ENCODE measurements at places on chromosomes 4 and X. TPM values are rescaled to one million over a fixed set of nuclear protein-coding genes. Genes with fewer than 3 reads are reported as not detected.

DNA sequence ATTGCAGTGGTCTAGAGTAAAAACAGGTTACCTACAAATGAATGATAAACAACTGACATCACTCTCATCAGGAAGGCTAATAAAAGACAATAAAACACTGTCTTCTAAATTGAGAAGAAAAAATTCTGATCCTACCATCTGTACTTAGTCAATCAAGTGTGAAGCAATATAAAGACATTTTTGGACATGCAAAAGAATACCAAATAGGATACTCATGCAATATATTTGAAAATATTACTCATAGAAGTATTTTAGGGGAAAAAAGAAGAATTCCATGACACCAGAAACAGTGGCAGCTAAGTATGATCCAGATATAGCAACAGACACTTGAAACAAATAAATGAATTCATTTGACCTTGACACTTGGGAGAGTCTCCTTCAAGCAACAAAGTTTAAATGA, 63.8 kb upstream of the FAM120C start:
- no peak for DNase-seq
- no peak overlapping the region for H3K27ac ChIP-seq
- H3K4me3 ChIP-seq, result no peak overlapping the region
- H3K36me3 ChIP-seq, result no peaks in the 10 kb centered on the region
- H3K4me1 ChIP-seq, result no peaks in the 10 kb centered on the region

- no peak overlapping the region for H3K4me3 ChIP-seq
- no peaks in the 10 kb centered on the region for H3K36me3 ChIP-seq
- no peaks in the 10 kb centered on the region for H3K27me3 ChIP-seq
- H3K27ac ChIP-seq, result no peak overlapping the region
These were observed 505.1 kb downstream of the PPARGC1A start for GRCh38 chr4:23384741-23385140.

DNA sequence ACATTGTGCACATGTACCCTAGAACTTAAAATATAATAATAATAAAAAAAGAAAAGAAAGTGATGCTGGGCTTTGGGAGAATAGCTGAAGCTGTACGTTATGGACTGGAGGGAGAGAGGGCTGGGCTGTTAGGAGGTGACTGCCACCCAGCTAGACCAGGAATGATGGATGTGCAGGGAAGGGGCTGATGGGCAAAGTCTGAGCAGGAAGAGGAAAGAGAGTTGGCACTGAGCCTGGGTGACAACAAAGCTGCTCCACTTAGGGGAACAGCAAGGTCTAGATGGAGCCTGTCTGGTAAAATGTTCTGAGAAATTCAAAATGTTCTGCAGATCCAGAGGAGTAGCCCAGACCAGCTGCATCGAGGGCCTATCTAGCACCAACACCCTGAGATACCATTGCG, 32.3 kb downstream of the MED28 start:
- no peaks in the 10 kb centered on the region for H3K36me3 ChIP-seq
- no peaks in the 10 kb centered on the region for H3K27me3 ChIP-seq
- H3K4me1 ChIP-seq, result no peaks in the 10 kb centered on the region
- no peak overlapping the region for H3K27ac ChIP-seq

GRCh38 chrX:56783450-56783831, 54.4 kb downstream of the NBDY start:
- no peak overlapping the region for H3K4me3 ChIP-seq
- H3K27ac ChIP-seq, result peak overlapping the region; percentile 63
- H3K36me3 ChIP-seq, result no peaks in the 10 kb centered on the region
- H3K27me3 ChIP-seq, result no peaks in the 10 kb centered on the region

The DUSP21 gene
- total RNA-seq, result not detected

DNA sequence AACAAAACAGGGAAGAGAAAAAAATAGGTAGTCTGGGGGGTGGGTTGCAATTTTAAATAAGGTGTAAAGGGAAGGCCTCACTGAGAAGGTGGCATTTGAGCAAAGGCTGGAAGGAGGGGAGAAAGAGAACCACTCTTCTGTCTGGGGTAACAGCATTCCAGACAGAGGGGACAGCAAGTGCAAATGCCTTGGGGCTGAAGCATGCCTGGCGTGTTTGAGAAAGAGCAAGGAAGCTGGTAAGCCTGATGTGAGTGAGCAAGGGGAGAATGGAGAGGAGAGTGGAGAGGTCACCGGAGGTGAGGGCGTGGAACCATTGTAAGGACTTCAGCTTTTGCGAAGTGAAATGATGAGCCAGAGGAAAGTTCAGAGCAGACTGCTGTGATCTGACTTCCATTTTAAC, 19.7 kb upstream of the DOCK11 start:
- H3K4me1 ChIP-seq, result no peaks in the 10 kb centered on the region
- no peaks in the 10 kb centered on the region for H3K27me3 ChIP-seq
- no peak for DNase-seq
- H3K27ac ChIP-seq, result no peak overlapping the region

DNA sequence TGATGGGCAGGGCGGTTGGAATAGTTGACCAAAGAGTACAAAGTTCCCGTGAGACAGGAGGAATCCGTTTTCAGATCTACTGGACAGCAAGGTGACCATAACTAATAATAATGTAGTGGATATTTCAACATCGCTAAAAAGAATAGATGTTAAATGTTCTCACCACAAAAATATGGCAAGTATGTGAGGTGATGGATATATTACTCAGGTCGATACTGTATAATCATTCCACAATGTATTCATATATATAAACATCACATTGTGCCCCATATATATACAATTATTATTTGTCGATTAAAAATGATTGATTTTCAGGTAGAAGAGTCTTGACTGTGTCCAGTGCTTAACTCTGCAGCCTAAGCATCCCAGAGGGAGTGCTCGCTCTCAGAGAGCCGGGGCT, 141.6 kb upstream of the TENM3 start:
- no peaks in the 10 kb centered on the region for H3K27me3 ChIP-seq
- no peak overlapping the region for H3K27ac ChIP-seq
- no peaks in the 10 kb centered on the region for H3K4me1 ChIP-seq

The PLXNB3 gene
- total RNA-seq, result 0.25 TPM

- no peak overlapping the region for H3K27ac ChIP-seq
- H3K4me1 ChIP-seq, result peaks cover 32% of the 10 kb centered on the region
- H3K36me3 ChIP-seq, result no peaks in the 10 kb centered on the region
- no peak overlapping the region for H3K4me3 ChIP-seq
These were observed 32.1 kb downstream of the SEPTIN11 start for GRCh38 chr4:76981644-76982043.

DNA sequence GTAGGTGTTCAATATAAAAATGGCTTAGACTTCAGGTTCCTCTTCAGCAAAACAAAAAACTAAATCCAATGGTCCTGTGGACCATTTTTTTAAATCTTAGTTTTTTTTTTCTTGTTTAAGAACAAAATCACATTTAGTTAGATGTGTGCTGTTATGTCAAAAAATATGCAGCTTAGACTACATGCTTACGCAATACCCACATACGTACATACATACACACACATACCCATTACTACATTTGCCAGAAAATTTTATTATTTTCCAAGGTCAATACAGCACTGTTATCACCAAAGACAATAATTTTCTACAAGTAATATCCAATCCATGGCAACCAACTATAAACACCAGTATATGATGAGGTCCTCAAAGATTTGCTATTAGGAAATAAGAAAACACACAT, 144.1 kb downstream of the PDGFC start:
- DNase-seq, result no peak
- H3K27ac ChIP-seq, result no peak overlapping the region
- no peaks in the 10 kb centered on the region for H3K4me1 ChIP-seq
- H3K27me3 ChIP-seq, result no peaks in the 10 kb centered on the region
- no peaks in the 10 kb centered on the region for H3K36me3 ChIP-seq

- no peaks in the 10 kb centered on the region for H3K4me1 ChIP-seq
- H3K27me3 ChIP-seq, result no peaks in the 10 kb centered on the region
These were observed 39.8 kb upstream of the TMEM131L start for GRCh38 chr4:153426207-153426885.

The VCX gene
- total RNA-seq, result not detected

The VEGFD gene
- total RNA-seq, result 0.46 TPM

The PAK3 gene
- total RNA-seq, result 12.5 TPM

The USP17L11 gene
- total RNA-seq, result not detected

The CLCN5 gene
- total RNA-seq, result 8.7 TPM

GRCh38 chr4:164526933-164527583, 226.9 kb upstream of the SMIM31 start:
- no peaks in the 10 kb centered on the region for H3K36me3 ChIP-seq
- H3K4me3 ChIP-seq, result peak overlapping the region; percentile 33
- peaks cover 48% of the 10 kb centered on the region for H3K4me1 ChIP-seq
- DNase-seq, result peak; percentile 79
- no peaks in the 10 kb centered on the region for H3K27me3 ChIP-seq

DNA sequence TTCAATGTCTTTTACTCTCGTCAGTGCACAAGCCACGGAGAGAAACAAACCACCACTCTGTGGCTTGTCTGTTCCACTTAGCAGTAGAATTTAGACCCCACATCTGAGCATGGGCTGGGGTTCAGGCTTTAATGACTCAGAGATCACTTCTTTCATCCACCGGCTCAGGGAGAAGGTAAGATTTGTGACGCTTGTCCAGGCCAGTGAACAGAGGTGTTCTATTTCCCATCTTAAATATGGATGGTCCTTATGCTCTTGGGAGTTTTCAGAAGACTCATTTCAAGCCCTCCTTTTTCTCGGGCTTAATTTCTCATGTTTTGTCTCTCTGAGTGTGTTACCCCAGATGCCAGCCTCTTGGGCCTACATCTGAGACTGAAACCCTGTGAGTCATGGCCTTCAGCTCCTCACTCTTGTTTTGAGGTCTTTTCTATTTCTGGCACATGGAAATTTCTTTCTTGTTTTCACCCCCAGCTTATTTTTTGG, 127.4 kb upstream of the SFRP2 start:
- no peak overlapping the region for H3K27ac ChIP-seq
- no peak for DNase-seq
- H3K4me3 ChIP-seq, result no peak overlapping the region
- no peaks in the 10 kb centered on the region for H3K27me3 ChIP-seq

- H3K27me3 ChIP-seq, result no peaks in the 10 kb centered on the region
- H3K4me3 ChIP-seq, result no peak overlapping the region
- H3K36me3 ChIP-seq, result no peaks in the 10 kb centered on the region
- peaks cover 7% of the 10 kb centered on the region for H3K4me1 ChIP-seq
These were observed 24.4 kb downstream of the GAB1 start for GRCh38 chr4:143360838-143361625.

GRCh38 chrX:29691044-29691443, 524.3 kb upstream of the MAGEB2 start:
- no peak overlapping the region for H3K4me3 ChIP-seq
- H3K27me3 ChIP-seq, result no peaks in the 10 kb centered on the region
- no peaks in the 10 kb centered on the region for H3K36me3 ChIP-seq

DNA sequence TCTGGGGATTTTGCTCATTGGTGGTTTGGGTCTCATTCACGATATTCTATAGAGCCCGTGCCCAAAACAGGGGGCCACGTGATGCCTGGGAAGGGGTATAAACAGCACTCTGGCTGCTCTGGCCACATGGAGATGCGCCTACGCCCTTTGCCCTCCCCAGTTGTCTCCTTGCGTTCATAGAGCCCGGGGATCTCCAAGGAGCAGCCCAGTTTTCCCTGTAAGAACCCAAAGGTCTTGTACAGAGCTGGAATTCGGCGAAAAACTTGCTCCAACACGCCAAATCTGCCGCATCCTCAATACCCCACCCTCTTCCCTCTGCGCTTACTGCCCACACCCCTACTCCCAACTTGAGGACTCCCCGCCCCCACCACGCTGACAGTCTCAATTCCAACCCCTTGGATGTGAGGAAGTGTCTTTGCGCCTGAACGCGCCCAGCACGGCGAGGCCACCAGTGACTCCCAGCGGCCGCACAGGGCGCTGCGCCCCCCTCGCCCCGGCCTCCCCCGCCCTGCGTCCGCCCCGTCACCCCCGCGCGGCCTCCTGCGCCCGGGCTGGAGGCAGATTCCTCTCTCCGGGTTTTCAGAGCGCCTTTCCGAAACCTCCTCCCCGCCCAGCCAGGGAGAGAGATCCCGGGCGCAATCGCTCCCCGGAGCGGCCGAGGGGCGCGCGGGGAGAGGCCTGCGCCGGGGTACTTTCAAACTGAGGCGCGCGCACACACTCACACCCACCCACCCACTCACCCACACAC, at the start of gene NHS:
Gene NHS (plus strand): TSS at position 582 of the 748 bp plus-strand sequence. CDS start 558 bp downstream, outside the sequence.
- peaks cover 33% of the 10 kb centered on the region for H3K27me3 ChIP-seq
- peak within 1 kb of the TSS; percentile 64 for H3K4me3 ChIP-seq
- H3K36me3 ChIP-seq, result no peaks in the 10 kb centered on the region
- no peak within 1 kb of the TSS for H3K27ac ChIP-seq
- H3K4me1 ChIP-seq, result peaks cover 5% of the 10 kb centered on the region

The CXCL1 gene
- not detected for total RNA-seq

DNA sequence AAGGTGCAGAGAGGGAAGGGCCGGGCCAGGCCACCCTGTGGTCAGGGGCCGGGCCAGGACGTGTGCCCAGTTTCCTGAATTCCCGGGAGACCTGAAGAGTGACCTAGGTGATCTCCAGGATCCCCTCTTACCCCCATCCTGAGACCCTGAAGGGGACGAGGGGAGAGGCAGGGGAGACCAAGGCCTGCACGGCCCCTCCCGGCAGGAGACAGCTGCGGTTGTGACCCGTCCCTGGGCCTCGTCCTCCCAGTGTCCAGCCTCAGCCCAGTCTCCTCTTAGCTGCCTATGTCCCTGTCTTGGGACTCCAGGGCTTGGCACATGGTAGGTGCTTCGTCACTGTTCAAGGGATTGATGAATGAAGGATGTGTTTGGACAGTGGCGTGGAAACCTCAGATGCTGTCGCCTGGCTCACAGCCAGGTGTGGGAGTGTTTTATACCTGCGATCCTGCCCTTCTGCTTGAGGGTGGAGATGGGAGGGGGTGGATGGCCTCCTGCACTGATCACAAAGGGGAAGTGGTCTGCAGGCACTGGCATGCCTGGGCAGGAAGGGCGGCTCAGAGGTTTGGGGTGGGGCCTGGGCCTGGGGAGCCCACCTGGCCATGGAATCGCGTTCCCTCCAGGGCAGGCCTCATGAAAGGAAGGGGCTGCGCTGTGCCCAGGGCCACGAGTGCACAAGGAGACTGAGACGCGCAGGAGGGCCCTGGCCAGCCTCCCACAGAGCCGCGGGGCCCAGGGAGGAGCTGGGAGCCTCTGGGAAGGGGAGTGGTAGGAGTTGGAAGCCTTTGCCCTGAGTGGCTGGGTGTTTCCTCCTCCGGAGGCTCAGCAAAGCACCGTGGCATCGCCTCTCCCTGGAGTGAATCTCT, 6.9 kb downstream of the SH3TC1 start:
- no peak overlapping the region for H3K4me3 ChIP-seq
- DNase-seq, result no peak
- H3K27me3 ChIP-seq, result no peaks in the 10 kb centered on the region
- no peaks in the 10 kb centered on the region for H3K4me1 ChIP-seq

GRCh38 chrX:28552322-28552721, 34.9 kb upstream of the IL1RAPL1 start:
- H3K36me3 ChIP-seq, result no peaks in the 10 kb centered on the region
- no peak overlapping the region for H3K27ac ChIP-seq
- no peak for DNase-seq
- no peaks in the 10 kb centered on the region for H3K27me3 ChIP-seq
- H3K4me3 ChIP-seq, result no peak overlapping the region
- H3K4me1 ChIP-seq, result no peaks in the 10 kb centered on the region

DNA sequence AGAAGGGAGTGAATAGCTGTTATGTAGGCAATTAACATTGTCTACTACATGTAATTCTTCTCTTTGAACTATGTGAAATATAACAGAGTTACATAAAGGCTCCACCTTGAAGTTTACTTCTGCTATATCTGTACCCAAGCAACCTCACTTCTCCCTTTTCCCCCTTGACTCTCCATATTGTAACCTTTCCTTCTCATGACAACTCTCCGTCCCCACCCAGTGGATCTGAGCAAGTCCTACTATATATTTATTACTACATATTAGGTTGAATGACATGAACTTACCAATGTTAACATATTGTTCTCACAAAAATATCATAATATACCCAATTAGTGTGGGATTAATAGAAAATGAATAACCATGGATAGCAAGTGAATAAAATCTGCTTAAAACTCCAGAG, 93.2 kb upstream of the ATP8A1 start:
- H3K27ac ChIP-seq, result no peak overlapping the region
- DNase-seq, result no peak

The FAM149A gene
- total RNA-seq, result 10.4 TPM

The PTCHD1 gene
- total RNA-seq, result 0.03 TPM

The SLC2A9 gene
- total RNA-seq, result not detected

All from neural progenitor cell (in vitro differentiated cells).